Ovary (tissue), 10 donors: ENCODE measurements at places on chromosomes 2 and 18. TPM values are rescaled to one million over a fixed set of nuclear protein-coding genes. Genes with fewer than 3 reads are reported as not detected.

Gene ALPG
- polyA plus RNA-seq, result 0.02 TPM

Gene CTLA4
- 0.04 TPM for polyA plus RNA-seq

Gene WDR12
- polyA plus RNA-seq, result 29.2 TPM

Gene CD28
- 0.18 TPM for polyA plus RNA-seq

Gene TLX2
- not detected for polyA plus RNA-seq

Gene RAD51AP2
- polyA plus RNA-seq, result 0.02 TPM

Gene CFAP221
- polyA plus RNA-seq, result 0.24 TPM

DNA sequence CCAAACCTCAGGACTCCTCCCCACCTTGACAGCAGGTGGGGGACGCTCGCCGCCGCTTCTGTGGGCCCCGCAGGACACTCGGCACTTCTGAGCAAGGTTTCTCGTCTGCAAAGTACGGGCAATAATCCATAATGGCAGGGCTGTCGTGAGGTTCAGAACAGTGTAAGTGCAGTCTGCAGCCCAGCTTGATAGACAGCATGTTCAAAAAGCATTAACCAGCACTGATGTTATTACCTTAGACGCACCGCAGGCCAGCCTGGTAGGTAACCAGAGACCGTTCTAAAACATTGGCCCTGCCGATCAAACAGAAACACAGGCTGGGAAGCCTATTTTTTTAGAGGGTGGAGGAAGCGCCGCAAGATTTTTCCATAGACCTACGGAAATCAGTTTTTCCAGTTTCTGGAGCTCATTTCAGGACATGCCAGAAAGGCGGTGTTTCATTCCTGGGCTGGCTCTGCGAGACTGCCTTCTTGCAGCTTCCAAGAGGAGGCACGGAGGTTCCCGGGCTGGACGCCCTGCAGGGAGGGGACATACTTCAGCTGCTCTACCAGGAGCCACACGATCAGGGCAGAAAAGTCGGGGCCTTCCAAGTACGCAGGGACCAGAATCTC lies 148.7 kb downstream of the TPO start:
- no peaks in the 10 kb centered on the region for H3K36me3 ChIP-seq
- no peak overlapping the region for H3K27ac ChIP-seq
- H3K27me3 ChIP-seq, result no peaks in the 10 kb centered on the region
- no peak overlapping the region for H3K4me3 ChIP-seq
- H3K4me1 ChIP-seq, result no peaks in the 10 kb centered on the region

GRCh38 chr2:113602869-113603466 lies 24.1 kb upstream of the RABL2A start:
- no peak for DNase-seq
- no peaks in the 10 kb centered on the region for H3K36me3 ChIP-seq
- no peaks in the 10 kb centered on the region for H3K27me3 ChIP-seq
- H3K4me3 ChIP-seq, result peak overlapping the region; percentile 47
- H3K4me1 ChIP-seq, result peaks cover 1% of the 10 kb centered on the region

DNA sequence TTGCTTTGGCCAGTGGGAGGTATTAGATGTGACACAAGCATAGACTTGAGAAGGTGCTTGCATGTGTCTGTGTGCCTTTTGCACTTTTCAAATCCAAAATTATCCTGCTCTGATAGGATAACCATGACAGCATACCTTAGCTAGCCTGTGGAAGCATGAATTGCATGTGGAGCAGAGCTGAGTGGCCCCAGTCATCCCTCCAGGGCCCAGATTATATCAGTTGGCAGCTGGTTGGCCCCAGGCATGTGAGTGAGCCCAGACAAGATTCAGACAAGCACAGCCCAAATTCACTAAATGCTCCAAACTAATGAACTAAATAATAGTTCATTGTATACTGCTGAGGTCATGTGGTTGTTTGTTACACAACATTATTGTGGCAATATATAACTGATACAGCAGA lies 18.8 kb downstream of the TACR1 start:
- no peaks in the 10 kb centered on the region for H3K27me3 ChIP-seq
- no peak overlapping the region for H3K27ac ChIP-seq
- peaks cover 2% of the 10 kb centered on the region for H3K4me1 ChIP-seq
- H3K36me3 ChIP-seq, result no peaks in the 10 kb centered on the region
- DNase-seq, result no peak

DNA sequence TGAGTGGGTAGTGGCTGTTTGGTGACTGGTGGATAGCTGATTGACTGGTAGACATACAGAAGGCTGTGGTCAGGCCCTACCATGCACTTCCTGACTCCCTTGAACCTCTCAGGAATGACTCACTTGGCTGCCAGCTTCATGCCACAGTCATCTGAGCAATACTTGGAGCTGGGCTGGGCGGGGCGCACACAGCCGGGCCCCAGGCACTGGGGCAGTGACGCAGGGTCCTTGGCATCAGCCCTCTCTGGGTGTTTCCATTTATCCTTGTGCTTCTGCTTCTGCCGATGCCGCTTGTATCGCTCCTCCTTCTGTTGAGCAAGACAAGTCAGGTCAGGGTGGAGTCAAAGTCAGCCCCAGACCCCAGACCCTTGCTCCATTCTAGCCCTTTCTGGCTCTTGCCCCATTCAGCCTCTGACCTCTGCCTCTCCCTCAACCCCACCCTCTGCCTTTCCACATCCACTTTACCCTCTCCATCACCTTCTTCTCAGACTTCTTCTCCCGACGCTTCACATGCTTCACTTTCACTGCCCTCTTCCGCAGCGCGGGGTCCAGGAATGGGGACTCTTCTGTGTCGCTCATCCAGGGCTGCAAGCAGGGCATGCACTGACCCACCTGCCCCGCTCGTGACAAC lies 3.0 kb upstream of the MBD1 start:
- H3K27me3 ChIP-seq, result no peaks in the 10 kb centered on the region
- no peaks in the 10 kb centered on the region for H3K36me3 ChIP-seq
- no peak for DNase-seq
- no peak overlapping the region for H3K4me3 ChIP-seq
- H3K27ac ChIP-seq, result no peak overlapping the region

GRCh38 chr2:238727585-238728329 lies 120.1 kb upstream of the TWIST2 start:
- H3K36me3 ChIP-seq, result no peaks in the 10 kb centered on the region
- peak; percentile 37 for DNase-seq
- H3K27ac ChIP-seq, result peak overlapping the region; percentile 82

DNA sequence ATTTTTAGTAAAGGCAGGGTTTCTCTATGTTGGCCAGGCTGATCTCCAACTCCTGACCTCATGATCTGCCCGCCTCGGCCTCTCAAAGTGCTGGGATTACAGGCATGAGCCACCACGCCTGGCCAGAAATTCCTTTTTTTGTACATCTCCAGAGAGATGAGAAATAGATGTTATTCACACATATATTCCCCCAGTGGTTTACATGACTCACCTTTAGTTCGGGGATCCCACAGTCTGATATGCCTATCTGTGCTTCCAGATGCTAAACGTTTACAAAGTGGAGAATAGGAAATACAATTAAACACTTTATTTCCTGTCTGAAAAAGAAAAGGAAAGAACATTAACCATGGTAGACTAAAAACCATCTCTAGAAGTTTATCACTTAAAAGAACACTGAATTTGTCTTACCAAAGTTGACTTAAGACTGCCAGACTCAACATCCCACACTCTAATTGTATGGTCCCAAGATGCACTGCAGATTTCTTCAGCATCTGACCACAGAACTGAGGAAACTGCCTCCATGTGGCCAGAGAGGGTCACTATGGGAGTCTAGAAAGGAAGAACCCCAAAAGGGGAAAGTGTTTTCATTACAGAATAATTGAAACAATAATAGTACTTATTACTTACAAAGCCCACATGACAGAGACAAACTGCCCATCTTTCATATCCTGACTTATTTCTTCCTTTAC lies 12.6 kb upstream of the ICA1L start:
- peaks cover 5% of the 10 kb centered on the region for H3K4me1 ChIP-seq
- no peak for DNase-seq
- H3K27ac ChIP-seq, result no peak overlapping the region
- no peaks in the 10 kb centered on the region for H3K27me3 ChIP-seq
- no peaks in the 10 kb centered on the region for H3K36me3 ChIP-seq
- no peak overlapping the region for H3K4me3 ChIP-seq

GRCh38 chr18:10440884-10441283 lies 13.6 kb upstream of the APCDD1 start:
- no peak for DNase-seq
- no peaks in the 10 kb centered on the region for H3K4me1 ChIP-seq
- no peaks in the 10 kb centered on the region for H3K27me3 ChIP-seq
- no peak overlapping the region for H3K27ac ChIP-seq
- H3K36me3 ChIP-seq, result no peaks in the 10 kb centered on the region

DNA sequence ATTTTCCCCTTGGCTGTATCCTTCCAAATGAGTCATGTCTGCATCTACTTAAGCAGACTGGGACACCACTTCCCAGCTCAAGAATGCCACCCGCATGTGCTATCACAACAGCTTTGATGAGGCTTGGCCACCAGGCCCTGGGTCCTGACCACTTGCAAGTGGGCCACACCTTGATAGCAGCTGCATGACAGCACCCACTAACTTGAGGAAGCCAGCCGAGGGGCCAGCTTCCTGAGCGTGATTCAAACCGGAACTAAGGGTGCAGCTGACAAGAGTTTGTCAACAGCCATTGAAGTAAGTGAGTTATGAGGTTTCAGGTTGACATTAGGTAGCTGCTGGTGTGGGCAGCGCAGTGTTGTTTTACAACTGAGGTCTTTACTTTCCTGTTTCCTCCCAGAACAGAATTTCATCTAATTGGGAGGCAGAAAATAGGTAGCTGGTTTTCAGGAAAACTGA lies 54.4 kb downstream of the EPHA4 start:
- H3K27ac ChIP-seq, result no peak overlapping the region
- no peaks in the 10 kb centered on the region for H3K27me3 ChIP-seq
- no peak overlapping the region for H3K4me3 ChIP-seq
- H3K4me1 ChIP-seq, result peaks cover 1% of the 10 kb centered on the region
- no peak for DNase-seq
- no peaks in the 10 kb centered on the region for H3K36me3 ChIP-seq

DNA sequence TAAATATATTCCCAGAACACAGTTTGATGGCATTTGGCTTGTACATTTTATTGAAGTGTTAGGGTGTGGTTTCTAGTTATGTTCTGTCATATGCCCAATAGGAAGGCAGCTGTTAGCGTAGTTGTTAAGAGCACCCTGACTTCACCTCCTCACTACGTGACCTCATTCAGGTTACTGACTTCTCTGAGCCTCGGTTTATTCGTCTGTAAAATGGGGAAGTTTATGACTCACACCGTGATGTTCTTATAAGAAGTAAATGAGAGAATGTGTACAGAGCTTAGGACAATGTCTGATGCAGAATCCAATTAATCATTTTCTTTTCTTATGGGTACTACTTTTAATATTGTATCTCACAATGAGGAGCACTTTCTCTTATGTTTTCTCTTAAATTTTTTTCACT lies 226.0 kb downstream of the PTPRM start:
- no peak overlapping the region for H3K4me3 ChIP-seq
- H3K27ac ChIP-seq, result no peak overlapping the region
- no peaks in the 10 kb centered on the region for H3K4me1 ChIP-seq
- H3K27me3 ChIP-seq, result no peaks in the 10 kb centered on the region

DNA sequence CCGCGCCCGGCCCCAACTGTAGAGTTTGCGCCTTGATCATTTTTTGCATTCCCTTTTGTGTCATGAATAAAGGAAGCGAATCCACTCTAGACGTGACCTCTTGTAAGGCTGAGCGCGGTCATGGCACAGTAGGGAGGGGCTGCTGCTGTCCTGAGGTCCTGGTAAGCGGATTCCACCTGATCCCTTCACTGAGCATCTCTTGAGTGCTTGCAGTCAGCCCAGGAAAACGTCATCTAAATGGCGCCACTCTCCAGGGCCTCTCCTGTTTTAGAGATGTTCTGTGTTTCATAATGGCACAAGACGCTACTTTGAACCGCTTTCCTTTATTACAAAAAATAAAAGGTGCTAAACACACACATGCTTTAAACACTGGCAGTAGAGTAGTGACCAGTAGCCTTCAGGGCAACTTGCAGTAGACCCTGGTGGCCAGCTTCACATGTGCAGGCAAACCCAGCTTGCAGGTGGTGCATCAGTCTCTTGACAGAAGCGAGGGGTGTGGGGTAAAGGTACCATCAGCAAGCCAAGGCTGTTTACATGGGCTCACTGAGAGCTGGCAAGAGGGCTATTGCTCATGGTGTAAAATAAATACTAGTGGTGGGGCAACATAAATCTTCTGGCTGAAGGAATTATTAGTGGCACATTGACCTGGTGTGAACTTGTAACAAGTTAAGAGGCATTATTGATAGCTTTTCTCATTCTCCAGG lies 43.0 kb upstream of the ACKR3 start:
- no peak for DNase-seq
- H3K36me3 ChIP-seq, result no peaks in the 10 kb centered on the region
- no peaks in the 10 kb centered on the region for H3K27me3 ChIP-seq

- H3K4me1 ChIP-seq, result no peaks in the 10 kb centered on the region
- no peaks in the 10 kb centered on the region for H3K27me3 ChIP-seq
- H3K4me3 ChIP-seq, result no peak overlapping the region
- no peaks in the 10 kb centered on the region for H3K36me3 ChIP-seq
- no peak overlapping the region for H3K27ac ChIP-seq
Measured at GRCh38 chr18:71808616-71809015, 735.5 kb downstream of the CBLN2 start.

DNA sequence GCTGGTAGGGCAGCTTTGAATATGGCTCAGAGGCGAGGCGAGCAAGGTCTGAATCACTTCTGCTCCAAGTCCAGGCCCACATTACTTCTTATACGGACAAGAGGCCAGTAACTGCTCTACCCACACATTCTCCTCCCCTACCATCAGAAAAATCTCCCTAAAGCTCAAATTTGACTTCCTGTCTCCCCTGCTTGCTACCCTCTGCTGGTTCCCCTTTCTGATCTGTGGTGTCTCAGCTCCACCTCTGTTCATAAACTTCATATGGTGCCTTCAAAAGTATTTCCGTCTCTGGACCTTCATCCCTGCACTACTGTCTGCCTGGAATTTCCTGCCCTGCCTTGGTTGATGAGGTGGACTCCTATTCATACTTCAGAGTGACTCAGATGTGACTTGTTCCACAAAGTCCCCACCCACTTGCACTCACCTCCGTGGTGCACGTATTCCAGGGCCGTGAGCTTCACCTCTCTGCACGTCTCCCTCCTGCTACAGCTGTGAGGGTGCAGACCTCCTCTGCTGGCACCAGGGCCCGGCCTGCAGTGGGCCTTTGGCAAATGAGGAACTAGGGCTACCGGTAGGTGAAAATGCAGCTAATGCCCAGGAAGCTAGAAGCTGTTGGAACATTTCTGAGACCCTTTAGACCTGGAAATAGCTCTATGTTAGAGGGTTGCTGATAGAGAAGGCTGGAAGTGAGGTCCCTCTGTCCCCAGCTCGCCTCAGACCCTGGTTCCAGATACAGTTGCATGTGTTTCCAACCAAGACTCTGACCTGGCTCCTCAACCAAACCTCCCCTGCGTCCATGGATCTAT lies 24.6 kb upstream of the KCMF1 start:
- no peak overlapping the region for H3K4me3 ChIP-seq
- H3K4me1 ChIP-seq, result no peaks in the 10 kb centered on the region
- no peaks in the 10 kb centered on the region for H3K27me3 ChIP-seq
- DNase-seq, result no peak
- H3K27ac ChIP-seq, result no peak overlapping the region

DNA sequence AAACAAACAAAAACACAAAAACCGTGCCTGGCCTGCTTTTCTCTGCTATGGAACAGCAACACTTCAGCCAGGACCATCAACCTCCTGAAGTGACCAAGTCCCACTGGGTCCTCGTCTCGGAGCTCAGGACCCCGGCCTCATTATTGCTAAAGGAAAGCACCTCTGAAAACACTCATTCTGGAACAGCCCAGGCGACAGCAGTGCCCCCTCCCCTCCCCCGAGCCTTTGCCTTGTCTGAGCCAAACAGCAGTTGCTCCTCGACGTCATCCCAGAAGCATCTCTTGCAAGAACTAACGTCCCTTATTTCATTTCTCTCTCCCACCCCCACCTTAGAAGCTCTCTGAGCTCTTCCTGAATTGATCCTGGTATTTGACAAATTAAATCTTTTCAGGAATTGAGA lies 27.4 kb downstream of the APCDD1 start:
- H3K27ac ChIP-seq, result no peak overlapping the region
- H3K27me3 ChIP-seq, result no peaks in the 10 kb centered on the region
- H3K4me1 ChIP-seq, result peaks cover 20% of the 10 kb centered on the region
